Transverse colon (tissue), 4 donors: ENCODE measurements at places on chromosomes 12 and 14.

- DNase-seq, result no peak
Observed at GRCh38 chr12:54601841-54602240, 13.4 kb upstream of the PPP1R1A start.

DNA sequence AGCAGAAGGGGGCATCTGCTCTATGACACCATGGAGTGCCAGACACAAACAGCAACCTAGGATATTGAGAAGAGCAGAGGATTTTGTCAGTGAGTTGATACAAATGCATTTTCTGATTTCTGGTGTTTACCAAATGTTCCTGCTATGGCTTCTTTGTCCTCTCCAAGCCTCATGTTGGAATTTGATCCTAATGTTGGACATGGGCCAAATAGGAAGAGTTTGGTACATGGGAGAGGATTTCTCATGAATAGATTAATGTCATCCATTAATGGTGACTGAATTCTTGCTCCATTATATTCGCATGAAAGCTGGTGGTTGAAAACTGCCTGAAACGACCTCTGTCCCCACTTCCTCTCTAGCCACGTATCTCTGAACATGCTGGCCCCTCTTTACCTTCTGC is 1002.2 kb upstream of the FLRT2 start:
- no peak for DNase-seq

GRCh38 chr14:100557658-100558057 is 29.6 kb downstream of the BEGAIN start:
- peak; percentile 58 for DNase-seq

DNA sequence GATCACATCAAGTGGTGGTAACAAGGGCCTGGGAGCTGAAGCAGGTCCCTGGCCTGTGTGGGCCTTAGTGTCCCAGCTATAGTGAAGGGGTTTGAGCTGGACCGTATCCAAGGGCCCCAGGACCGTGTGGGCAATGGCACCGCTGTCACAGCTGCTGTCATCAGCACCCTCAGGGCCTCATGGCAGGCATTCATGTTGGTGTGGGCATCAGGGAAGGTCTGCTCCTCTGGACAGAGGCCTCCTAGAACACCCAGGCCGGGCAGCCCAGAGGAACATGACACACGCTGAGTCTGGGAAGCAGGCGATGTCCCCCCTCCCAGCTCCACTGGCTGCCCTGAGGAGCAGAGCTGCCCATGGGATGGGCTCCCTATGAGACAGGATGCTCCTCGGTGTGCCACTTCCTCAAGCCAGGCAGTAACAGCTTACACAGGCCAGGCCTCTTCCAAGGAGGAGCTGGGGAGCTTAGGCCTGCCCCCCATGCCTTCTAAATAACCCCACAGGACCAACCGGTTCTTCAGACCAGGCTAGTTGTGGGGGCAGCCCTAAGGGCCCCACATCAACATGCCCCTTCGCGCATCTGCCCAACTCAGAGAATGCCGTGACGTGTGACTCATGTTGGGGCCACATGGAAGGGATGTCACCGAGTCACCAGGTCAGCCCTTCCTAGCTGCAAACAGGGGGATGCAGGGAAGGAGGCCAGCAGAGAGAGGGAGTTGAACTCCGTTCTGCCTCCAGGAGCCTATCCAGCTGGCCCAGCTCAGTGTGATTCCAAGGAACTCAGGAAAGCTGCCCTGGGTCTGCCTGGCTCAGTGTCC is 80.4 kb downstream of the PITPNM2 start:
- no peak for DNase-seq

DNA sequence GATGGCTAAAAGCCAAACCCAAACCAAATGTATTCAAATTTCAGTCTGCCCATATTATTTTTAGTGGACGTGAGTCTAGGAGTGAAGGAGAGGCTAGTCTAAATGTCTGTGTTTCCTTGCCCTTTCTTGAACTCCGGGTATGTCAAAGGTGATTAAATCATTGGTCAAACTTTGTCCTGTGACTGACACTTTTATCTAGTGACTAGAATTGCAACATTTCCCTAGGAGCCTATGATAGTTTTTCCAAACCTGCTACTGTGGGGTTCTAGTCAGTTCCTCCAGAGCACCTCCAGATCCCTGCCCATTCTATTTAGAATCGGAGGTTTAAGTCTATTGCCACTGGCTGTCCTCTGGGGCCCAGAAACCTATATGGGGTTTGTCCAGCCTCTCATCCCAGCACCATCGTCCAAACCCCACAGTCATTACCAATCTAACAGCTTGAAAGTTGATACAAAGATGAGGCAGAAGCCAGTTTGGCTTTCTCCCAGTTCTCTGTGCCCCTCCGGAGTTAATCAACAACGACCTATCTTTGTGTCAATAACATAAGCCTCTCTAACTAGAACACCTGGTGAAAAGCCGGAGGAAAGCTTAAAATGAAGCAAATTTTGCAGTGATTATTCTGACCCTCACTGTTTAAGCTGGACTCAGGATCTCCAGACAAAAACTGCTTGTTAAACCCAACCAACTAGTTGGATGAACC is 306.7 kb downstream of the ZFP36L1 start:
- no peak for DNase-seq

GRCh38 chr12:100795174-100795799 is 711 bp downstream of the ANO4 start:
- DNase-seq, result no peak

DNA sequence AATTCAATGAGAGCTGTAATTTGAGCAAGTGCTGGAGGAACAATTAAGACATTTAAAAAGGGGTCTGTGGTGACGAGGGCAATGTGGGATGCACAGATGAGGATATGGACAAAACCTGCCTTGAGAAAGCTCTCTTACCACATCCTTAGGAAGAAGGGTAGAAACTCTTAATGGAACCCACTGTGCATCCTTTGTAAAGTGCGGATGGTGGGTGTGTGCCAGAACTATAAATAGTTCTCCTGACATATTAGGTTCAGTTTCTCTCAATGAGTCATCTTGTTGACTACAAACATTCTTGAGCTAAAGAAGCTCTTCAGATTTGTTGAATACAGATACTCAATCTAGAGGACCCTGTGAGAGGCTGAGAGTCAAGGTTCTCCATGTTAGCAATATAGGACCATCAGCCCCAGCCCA is 106.1 kb upstream of the ANO4 start:
- DNase-seq, result no peak

- no peak for DNase-seq
Observed at GRCh38 chr12:1890810-1891209, 27.6 kb downstream of the CACNA2D4 start.

DNA sequence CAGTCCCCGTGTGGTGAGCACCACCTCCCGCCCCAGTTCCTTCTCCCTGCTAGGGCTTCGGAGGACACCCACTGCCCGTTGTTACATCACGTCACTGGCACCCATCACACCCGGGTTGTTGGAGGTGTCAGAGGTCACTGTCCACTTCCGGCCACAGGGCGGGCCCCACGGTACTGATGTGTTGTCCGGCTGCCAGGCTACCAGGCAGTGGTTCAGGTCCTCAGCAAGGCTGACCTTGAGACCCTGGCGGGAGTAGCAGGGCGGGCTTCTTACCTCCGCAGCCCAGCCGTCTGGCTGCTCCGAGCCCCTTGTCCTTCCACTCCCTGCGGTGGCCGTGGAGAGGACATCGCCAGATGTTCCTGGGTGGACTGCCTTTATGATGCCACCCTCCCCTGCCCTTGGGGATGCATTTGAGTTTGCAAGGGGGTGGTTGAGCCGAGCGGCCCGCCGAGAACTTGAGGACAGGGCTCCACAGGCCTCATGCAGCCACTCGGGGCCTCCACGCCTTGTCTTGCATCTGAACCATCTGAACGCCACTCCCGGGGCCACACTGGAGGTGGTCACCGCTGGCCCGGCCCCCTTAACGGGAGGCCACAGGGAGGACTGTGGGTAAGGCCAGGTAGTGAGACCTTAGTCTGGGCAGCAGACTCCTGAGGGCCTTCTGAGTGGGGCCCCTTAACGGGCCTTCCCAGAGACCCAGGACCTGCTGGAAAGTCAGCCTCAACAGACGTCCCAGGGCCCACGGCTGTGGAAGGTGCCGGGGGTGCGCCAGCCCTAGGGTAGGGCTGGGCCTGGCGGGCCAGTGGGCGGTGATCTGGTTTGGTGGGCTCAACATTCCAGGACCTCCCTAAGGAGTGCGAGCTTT is 27.1 kb upstream of the PLD4 start:
- DNase-seq, result no peak

- no peak for DNase-seq
Observed at GRCh38 chr14:100626614-100627013, 39.4 kb upstream of the BEGAIN start.

DNA sequence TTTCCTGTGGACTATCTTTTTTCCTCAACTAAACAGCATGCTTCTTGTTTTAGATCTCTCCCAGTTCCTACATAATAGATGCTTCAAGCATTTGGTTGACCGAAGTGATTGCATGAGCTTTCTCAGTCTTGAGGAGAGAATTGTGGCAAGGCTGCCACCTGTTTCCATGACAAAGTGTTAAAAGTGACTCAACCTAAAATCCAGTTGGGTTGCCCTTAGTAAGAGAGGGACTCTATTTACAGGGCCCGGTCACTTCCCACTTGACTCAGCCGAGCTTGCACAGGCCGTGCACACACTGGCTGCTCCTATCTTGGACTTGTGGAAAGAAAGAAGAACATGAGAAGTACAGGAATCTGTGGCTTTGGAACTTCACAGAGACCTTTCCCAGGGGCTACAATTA is 2.1 kb upstream of the B4GALNT3 start:
- DNase-seq, result no peak

GRCh38 chr14:91315844-91316267 is 71.4 kb upstream of the GPR68 start:
- peak; percentile 67 for DNase-seq

DNA sequence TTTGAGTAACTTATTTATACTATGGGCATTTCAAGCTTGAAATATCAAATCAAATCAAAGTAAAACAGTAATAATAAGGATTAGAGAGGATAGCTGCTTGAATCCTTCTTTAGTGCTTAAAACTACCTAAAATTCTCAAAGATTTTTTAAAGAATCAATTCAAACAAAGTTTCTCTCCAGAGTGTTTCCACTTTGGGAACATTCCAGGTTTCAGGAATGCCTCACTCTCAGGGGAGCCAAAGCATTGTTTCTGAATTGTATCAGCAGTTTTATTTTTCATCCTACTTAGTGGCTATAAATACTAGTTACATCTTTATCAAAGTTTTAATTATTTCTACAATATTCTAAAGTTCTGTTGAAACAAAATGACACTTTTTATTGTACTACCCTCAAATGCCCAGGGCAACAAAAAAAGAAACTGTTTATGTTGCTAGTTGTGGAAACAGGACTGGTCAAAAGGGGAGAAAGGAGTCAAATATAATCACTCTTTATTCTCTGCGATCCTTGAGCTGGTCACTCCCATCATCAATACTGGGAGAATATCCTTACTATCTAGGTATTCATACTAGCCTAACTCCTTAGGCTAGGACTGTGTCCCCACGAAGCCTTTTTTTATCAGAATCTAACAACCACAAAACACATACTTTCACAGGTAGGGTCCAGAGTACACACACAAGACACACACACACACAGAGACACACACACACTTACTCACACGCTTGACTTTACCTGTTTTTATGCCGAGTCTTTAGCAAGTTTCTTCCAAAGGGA is 598 bp downstream of the RASSF9 start:
- DNase-seq, result no peak

GRCh38 chr12:131132118-131132892 is 178.6 kb downstream of the ADGRD1 start:
- peak; percentile 67 for DNase-seq

GRCh38 chr14:71905031-71905430 is 27.2 kb upstream of the RGS6 start:
- no peak for DNase-seq

GRCh38 chr14:100147181-100147631 is 12.2 kb downstream of the DEGS2 start:
- no peak for DNase-seq

- no peak for DNase-seq
Observed at GRCh38 chr12:57859121-57859520, 12.6 kb upstream of the CTDSP2 start.

DNA sequence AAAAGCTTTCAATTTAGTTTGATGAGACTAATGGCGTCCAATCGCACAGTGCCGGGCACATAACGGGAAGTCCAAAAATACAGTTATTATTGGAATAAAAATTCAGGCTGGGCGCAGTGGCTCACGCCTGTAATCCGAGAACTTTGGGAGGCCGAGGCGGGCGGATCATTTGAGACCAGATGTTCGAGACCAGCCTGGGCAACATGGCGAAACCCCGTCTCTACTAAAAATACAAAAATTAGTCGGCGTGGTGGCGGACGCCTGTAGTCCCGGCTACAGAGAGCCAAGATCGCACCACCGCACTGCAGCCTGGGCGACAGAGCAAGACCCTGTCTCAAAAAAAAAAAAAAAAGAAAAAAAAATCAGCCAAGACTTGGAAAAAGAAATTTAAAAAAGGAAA is 1.2 kb upstream of the FKBP4 start:
- no peak for DNase-seq

DNA sequence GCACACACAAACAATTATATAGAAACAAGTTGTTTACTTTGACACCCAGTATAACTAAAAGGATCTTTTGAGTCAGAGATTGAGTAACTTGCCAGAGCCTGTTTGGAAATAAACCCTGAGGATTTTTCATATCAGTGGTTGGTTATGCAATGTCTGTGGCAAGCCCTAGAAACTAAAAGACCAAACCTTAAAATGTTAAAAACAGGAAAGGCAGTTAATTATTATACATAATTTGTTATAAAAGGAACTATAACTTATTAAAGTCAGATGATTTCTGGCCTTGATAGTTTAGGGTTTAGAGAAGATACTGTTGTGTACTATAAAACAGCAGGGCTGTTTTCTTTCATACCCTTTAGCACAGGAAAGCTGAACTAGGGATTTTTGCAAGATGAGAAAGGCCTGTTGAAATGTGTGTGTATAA is 44.1 kb downstream of the PSEN1 start:
- DNase-seq, result no peak

- no peak for DNase-seq
Observed at GRCh38 chr14:50714450-50715073, 46.5 kb upstream of the SAV1 start.

- DNase-seq, result no peak
Observed at GRCh38 chr12:40999210-40999609, 188.9 kb upstream of the PDZRN4 start.

- no peak for DNase-seq
Observed at GRCh38 chr12:62254967-62255366, 5.2 kb upstream of the USP15 start.

- DNase-seq, result peak; percentile 84
Observed at GRCh38 chr12:48788854-48789775, at the start of gene ADCY6. TSS of gene ADCY6 (minus strand) at chr12:48789089. CDS start at chr12:48783434, 5,655 bp downstream.

- no peak for DNase-seq
Observed at GRCh38 chr14:50101417-50101816, 15.0 kb downstream of the VCPKMT start.

GRCh38 chr12:69534389-69534822 is 50.9 kb upstream of the CCT2 start:
- peak; percentile 32 for DNase-seq
